Stimulated activated CD8-positive, alpha-beta memory T cell treated with anti-CD3 and anti-CD28 coated beads, Interleukin-4, amount 100 ng/mL, for 48 hours (primary cell): ENCODE measurements at places on chromosomes 1 and 21.

- no peak for DNase-seq
These were observed 24.7 kb downstream of the RGS13 start for GRCh38 chr1:192660613-192661012.

- no peak for DNase-seq
These were observed 13.7 kb downstream of the LGR6 start for GRCh38 chr1:202207292-202207691.

- peak; percentile 65 for DNase-seq
These were observed 5.5 kb downstream of the EFNA3 start for GRCh38 chr1:155083865-155084721.

GRCh38 chr1:145926686-145927062, 610 bp downstream of the RBM8A start:
- DNase-seq: peak; percentile 71

GRCh38 chr1:3865606-3866160, 8.4 kb downstream of the DFFB start:
- DNase-seq: no peak

DNA sequence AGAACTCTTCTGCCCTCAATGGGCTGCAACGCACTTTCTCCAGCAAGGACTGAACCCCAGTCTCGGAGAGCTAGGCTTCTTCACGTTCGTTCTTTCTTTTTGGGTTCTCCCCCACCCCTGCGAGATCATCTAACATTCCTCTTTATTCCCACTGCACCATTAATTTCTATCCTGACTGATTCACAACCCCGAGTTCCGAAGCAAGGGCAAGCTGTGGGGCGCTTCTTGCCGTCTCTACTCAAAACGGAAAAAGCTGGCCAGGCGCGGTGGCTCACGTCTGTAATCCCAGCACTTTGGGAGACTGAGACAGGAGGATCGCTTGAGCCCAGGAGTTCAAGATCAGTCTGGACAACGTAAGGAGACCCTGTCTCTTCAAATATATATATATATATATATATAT, 37.4 kb upstream of the BTG2 start:
- peak; percentile 24 for DNase-seq

DNA sequence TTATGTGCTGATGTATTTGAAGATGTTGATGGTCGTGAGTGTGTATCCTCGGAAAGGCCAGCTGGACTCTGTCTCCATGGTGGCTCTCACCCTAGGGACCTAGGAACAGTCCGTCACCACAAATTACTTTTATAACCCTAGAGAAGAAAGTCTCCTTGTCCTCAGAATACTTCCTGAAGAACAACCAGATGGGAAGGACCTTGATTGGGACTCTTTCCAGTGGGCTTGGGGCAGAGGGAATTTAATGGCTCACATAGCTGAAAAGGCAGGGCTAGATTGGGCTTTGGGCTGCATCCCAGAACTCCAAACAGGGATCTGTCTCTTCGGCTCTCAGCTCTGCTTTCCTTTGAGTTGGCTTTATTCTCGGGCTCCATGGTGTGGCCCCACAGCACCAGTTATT, 90.8 kb downstream of the TBX19 start:
- no peak for DNase-seq

DNA sequence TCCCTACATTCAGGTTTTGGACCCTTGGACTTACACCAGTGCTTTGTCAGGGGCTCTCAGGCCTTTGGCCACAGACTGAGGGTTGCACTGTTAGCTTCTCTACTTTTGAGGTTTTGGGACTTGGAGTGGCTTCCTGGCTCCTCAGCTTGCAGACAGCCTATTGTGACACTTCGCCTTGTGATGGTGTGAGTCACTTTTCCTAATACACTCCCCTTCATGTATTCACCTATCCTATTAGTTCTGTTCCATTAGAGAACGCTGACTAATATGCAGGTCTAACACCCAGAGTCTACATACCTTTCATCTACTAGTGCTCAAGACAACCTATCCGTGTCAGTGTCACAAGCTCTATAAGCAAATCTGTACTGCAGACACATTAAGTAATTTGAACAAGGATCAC, 605.3 kb downstream of the KCNT2 start:
- no peak for DNase-seq

GRCh38 chr1:98119796-98120195, 199.0 kb upstream of the DPYD start:
- DNase-seq: no peak

DNA sequence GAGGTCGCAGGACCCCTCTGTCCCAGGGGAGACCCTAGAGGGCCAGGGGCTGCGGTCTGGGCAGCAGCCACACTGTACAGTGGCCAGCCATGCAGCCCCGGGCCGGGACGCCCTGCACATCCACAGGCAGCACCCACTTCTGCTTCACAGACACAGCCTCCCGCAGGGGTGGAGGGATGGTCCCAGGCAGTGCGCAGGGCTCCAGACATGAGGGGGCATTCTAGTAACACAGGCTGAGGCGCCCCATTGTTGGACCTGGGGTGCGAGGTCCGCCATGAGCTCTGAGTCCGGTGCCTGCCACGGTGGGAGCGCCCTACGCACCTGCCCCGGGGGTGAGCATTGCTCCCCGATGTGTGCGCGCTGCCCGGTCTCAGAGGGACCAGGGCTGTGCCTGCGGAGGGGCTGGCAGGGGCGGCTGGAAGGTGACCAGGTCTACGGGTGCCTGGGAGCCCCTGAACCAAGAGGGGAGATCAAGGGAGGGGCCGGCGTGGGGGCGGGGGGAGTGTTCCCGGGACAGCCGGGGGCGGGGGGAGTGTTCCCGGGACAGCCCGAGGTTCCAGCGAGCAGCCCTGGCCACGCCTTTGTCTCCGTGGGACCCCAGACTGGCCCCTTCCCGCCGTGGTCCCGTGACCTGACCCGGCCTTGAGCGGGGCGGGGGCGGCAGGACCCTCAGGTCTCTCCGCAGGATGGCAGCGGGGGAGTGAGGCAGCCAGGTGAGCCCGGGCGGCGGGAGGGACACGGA, 4.5 kb downstream of the MMEL1 start:
- no peak for DNase-seq
